ENCODE measurements at places on chromosomes 5 and 9.

DNA sequence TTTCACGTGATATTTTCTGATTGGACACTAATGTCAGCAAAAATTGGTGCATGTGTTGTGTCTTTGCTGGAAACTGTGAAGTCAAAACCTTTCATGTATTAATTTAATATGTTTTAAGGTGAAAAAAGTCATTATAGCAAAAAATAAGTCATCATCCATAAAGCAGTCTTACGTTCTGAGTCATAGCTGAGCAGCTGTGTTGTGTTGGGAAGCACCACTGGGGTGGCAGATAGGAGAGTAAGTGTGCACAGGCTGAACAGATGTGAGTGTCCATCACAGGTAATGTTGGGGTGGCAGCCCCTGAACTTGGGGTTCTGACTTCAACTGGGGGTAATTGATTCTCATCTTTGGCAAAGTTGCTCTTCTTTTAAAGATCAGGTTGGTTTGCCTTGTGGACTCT is 156.8 kb downstream of the NXNL2 start:
- H3K4me1 ChIP-seq, result no peaks in the 10 kb centered on the region
- peaks cover 3% of the 10 kb centered on the region for H3K27me3 ChIP-seq
- no peaks in the 10 kb centered on the region for H3K36me3 ChIP-seq
- H3K27ac ChIP-seq, result no peak overlapping the region
- DNase-seq, result no peak

- peaks cover 1% of the 10 kb centered on the region for H3K36me3 ChIP-seq
- H3K27ac ChIP-seq, result no peak overlapping the region
- no peak for DNase-seq
- peaks cover 4% of the 10 kb centered on the region for H3K27me3 ChIP-seq
- no peak overlapping the region for H3K4me3 ChIP-seq
Observed at GRCh38 chr9:79969393-79970145, 397.8 kb downstream of the TLE4 start.

DNA sequence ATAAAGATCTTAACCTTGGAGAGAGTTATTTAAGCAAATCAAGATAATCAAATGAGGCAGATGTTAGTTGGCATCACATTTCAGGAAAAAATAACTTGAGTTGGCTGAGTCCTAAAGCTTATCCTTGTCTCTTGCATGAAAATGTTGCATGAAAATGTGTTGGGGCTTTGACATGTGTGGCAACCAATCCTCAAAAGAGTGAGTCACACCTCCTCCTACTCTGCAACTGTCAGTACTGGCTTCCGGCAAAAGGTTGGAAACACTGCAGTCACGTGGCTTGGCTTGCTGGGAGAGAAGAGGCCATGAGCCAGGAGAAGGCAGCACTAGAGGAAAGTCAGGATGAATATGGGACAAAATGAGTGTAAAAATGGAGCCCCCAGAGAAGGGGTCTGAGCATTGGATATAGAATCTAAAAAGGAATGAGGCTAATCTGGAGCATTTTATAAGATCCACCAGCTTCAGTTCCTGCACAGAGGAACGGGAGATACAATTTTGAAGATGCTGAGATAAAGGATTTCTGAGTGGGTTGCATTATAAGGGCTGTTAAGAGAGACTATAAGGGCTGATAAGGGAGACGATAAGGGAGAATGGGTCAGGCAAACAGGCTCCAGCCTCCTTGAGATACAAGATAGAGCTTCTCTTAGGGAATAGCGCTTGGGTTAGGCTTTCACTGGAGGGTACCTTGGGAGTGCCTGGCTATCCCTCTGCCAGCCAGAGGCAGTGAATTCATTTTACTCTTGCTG is 43.1 kb downstream of the SPATA31D1 start:
- no peaks in the 10 kb centered on the region for H3K36me3 ChIP-seq
- H3K4me1 ChIP-seq, result no peaks in the 10 kb centered on the region
- peaks cover 5% of the 10 kb centered on the region for H3K27me3 ChIP-seq
- H3K27ac ChIP-seq, result no peak overlapping the region

DNA sequence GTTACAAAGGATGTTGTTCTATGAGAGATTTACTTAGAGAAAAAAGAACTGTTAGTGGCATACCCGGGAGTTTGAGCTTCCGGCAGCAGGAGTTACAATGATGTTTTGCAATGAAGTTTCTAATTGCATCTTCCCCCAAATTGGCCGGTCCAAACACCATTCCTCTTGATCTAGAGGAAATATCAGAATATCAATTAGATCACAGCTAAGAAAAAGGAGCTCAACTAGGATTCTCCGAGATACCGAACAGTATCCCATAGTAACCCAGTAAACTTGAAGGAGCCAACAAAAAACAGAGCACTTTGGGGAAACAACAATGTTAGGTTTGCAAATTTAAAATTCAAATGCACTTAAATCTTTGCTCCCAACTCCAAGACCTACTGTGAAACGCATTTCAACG is 159.5 kb downstream of the TRPM6 start:
- H3K27ac ChIP-seq, result no peak overlapping the region
- no peaks in the 10 kb centered on the region for H3K36me3 ChIP-seq
- DNase-seq, result no peak
- H3K4me3 ChIP-seq, result no peak overlapping the region
- H3K4me1 ChIP-seq, result no peaks in the 10 kb centered on the region
- peaks cover 4% of the 10 kb centered on the region for H3K27me3 ChIP-seq

DNA sequence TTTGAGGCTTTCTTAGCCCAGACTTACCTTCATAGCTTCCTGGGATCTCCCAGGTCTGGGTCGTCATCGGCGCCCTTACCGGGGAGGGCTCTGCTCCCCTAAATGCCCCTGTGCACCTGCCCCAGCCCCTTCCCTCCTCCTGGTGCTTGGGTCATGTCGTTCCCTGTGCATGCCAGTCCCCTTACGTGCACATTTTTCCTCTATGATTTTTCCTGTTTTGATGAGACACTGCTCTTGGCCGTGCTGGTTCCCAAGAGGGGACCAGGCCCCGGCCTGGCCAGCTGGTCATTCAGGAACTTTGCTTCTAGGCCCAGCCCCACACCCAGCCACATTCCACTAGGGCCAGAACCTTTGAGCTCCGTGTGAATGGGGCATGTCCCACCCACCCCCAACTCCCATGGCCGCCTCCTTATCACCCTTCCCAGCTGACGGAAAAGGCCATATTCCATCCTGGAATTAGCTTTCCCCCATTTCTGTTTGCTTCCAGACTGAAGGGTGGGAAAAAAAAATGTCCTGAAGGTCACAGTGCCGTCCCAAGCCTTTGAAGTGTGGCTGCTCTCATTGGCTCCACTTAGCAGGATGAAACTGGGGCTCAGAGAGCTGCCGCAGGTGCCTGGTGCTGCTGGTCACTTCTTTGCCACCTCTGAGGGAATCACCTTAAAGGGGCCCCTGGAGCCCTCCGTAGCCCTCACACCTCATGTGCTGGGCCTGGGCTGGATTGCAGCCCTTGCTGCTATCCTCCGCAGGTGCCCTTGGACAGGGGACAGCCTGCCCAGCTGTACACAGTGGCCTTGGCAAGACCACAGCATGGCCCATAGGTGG is 25.1 kb downstream of the ERGIC1 start:
- H3K4me3 ChIP-seq, result no peak overlapping the region
- peaks cover 17% of the 10 kb centered on the region for H3K36me3 ChIP-seq
- no peak overlapping the region for H3K27ac ChIP-seq
- no peak for DNase-seq
- no peaks in the 10 kb centered on the region for H3K27me3 ChIP-seq

DNA sequence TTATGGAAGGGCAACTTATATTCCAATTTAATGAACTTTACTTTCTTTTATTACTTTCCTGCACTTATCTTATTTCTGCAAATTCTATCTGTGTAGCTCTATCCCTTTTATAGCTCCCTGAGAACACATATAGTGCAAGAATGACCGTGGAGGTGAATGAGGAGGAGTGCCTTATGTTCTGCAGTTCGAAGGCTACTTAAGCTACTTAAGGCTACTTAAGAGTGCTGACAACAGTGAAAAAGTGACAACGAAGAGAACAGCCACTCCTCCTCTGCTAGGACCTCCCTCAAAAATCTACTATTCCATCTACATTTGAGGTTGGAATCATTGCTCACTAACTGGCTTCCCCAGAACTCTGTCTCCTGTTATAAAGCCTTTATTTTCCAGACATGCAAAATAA is 1365.7 kb upstream of the C9orf72 start:
- no peak overlapping the region for H3K4me3 ChIP-seq
- H3K36me3 ChIP-seq, result no peaks in the 10 kb centered on the region
- no peaks in the 10 kb centered on the region for H3K27me3 ChIP-seq
- no peak overlapping the region for H3K27ac ChIP-seq
- no peak for DNase-seq

- H3K4me3 ChIP-seq, result no peak overlapping the region
- H3K36me3 ChIP-seq, result no peaks in the 10 kb centered on the region
- no peaks in the 10 kb centered on the region for H3K27me3 ChIP-seq
- H3K27ac ChIP-seq, result no peak overlapping the region
- DNase-seq, result no peak
Observed at GRCh38 chr5:18195910-18196309, 561.6 kb downstream of the TAF11L14 start.

All from memory B cell (primary cell).